ENCODE measurements at places on chromosomes 5 and 9. TPM values are rescaled to one million over a fixed set of nuclear protein-coding genes. Genes with fewer than 3 reads are reported as not detected.

The SURF2 gene
- total RNA-seq = 36.8 TPM

The NFX1 gene
- total RNA-seq = 32.4 TPM

The ZNG1C gene
- total RNA-seq = 14.9 TPM

The SPINK14 gene
- not detected for total RNA-seq

The GPX3 gene
- total RNA-seq = 1,028 TPM

The NUDT12 gene
- 12.3 TPM for total RNA-seq

The ARID3C gene
- not detected for total RNA-seq

The SPINK4 gene
- not detected for total RNA-seq

The CCDC171 gene
- total RNA-seq = 2.9 TPM

The HTR1A gene
- total RNA-seq = not detected

The SNCB gene
- total RNA-seq = not detected

The SLC25A2 gene
- 0.79 TPM for total RNA-seq

The DOCK2 gene
- total RNA-seq = 4.1 TPM

The ELOVL7 gene
- 9.8 TPM for total RNA-seq

The SYK gene
- total RNA-seq = 43.7 TPM

All from esophagus squamous epithelium (tissue), 5 donors.